CD4-positive, alpha-beta T cell treated with Interleukin-10 for 1 hour (primary cell): ENCODE measurements at places on chromosomes 12 and 14.

DNA sequence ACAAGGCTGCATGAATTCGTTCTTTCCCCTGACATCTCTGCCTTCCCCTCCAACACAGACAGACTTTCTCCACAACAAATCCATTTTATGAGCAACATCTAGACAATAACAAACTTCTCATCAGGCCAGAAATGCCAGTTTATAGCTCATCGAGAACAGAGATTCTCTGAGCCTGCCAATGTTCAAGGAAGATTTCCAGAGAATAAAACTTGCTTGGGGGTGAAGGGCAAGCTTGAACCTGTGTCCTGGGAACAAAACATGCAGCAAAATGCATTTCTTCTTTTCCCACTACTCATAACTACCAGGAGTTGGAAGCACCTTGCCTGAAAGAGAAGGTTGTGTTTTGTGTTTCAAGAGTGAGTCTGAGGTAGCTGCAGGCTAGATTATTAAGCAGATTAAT, 6.8 kb downstream of the MAP1LC3B2 start:
- DNase-seq: no peak

DNA sequence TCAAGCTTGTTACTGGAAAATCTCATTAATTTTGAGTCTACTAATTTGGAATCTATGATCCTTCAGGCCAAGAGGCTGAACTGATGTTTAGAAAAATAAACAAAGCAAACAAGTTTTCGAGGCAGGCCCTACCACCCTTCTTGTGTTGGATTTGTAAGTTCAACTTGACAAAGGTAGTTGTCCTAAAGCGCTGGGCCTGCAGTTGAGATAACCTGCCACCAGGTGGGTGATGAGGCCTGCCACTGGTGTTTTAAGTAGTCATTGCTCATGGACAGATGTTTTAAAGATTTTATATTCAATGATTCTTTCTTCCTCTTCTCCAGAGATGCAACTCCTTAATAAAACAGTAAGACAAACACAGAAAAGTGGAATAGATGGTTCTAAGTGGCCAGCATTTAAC, 19.4 kb downstream of the ACVRL1 start:
- DNase-seq: peak; percentile 50

- no peak for DNase-seq
These were observed 3.4 kb downstream of the PRIMA1 start for GRCh38 chr14:93784878-93785277.

DNA sequence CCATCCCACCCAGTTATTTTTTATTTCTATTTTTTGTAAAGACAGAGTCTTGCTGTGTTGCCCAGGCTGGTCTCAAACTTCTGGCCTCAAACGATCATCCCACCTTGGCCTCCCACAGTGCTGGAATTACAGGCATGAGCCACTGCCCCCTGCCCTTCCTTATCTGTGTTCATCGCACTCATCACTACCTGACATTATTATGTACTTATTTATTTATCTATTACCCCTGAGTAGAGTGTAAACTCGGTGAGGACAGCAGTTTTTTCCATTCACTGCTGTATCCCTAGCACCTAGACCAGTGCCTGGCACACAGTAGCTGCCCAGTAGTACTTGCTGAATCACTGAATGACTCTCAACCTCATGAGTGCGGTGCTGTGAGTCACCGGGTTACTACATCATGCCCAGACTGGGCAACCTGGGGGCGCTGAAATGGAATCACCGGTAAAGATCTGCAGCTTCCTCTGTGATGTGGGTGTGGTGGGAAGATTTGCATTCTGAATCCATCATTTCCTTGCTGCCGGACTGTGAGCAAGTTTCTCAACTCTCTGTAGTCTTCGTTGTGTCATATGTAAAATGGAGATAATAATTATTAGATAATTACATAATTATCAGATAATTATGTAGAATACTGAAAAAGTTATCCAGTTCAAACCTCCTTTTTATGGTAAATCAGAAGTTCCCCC, 81.9 kb upstream of the USP44 start:
- DNase-seq: no peak

DNA sequence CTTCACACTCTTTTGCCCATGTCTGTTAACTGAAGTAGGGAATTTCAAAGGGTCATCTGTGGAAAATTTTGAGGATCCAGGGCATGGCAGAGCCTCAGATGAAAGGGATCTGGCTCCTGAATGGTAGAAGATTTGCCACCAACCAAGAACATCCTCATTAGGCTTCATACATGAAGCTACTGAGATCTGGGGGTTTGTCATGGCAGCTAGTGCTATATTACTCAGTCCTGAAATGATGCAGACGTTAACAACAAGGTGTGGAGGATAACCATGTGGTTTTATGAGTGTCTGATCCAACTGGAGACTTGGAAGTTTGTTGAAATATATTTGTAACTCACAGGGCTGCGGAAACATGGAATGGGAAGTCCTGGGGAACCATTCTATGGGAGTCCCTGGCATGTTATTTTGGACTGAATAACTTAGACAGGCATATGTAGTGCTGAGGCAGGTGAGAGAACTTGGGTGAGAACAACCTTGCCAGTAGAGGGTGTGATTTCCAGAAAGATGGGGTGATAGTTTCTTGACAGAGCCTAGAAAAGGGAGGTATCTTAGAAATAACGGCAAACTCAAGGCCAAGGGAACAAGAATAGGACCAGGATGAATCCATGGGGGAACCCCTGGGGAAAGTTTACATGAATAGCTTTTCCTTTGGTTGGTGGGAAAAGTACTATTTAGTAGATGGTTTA, 42.0 kb upstream of the C12orf75 start:
- DNase-seq: no peak

DNA sequence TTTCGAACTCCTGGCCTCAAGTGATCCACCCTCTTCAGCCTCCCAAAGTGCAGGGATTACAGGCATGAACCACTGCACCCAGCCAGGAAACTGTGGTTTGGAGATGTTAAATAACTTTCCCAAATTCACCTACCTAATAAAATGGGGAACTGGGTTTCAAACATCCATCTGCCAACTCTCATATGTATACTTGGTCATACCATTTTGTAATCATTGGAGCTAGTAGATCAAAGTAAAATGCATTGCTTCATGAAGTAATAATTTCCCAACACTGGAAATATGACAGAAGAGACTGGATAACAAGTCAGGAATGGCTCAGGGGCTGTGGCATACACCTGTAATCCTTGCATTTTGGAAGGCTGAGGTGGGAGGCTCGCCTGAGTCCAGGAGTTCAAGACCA, 5.3 kb upstream of the HECTD1 start:
- no peak for DNase-seq

GRCh38 chr12:119721306-119721705, 53.4 kb downstream of the PRKAB1 start:
- DNase-seq: no peak

GRCh38 chr14:101878211-101878821, 86.1 kb upstream of the DYNC1H1 start:
- no peak for DNase-seq

- DNase-seq: no peak
These were observed 46.7 kb downstream of the SMUG1 start for GRCh38 chr12:54142114-54142475.

GRCh38 chr12:66800046-66800445, 121.2 kb upstream of the GRIP1 start:
- no peak for DNase-seq

GRCh38 chr14:82052778-82053177, 519.1 kb upstream of the SEL1L start:
- DNase-seq: no peak

DNA sequence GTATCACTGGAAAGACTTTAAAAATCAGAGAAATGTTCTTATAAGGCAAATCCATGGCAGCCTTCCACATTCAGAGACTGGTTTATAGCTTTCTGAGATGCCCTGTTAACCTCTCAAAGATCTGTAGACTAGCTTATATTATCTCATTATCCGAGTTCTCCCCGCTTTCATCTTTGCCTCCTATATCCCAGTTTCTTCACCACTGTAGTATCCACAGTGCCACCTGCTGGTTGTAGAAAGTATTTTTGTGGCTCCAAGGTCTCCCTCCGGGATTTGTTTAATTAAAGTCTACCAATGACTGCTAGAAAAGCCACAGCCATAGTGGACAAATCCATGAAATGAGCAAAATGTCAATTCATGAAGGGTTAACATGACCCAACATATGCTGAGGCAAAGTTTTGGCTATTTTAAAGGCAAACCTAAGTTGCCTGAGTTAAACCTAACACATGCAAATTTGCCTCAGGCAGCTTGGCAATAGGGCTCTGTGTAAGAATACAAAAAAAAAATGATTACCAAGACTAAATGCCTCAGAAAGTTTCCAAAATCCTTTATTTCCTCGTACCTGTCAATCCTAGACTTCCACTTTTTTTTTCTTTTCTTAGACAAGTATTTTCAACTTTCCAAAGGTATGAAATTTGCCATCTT, 218.8 kb upstream of the BMP4 start:
- DNase-seq: peak; percentile 43
